Muscle of arm (tissue), 14 donors: ENCODE measurements at places on chromosomes 2 and 18.

DNA sequence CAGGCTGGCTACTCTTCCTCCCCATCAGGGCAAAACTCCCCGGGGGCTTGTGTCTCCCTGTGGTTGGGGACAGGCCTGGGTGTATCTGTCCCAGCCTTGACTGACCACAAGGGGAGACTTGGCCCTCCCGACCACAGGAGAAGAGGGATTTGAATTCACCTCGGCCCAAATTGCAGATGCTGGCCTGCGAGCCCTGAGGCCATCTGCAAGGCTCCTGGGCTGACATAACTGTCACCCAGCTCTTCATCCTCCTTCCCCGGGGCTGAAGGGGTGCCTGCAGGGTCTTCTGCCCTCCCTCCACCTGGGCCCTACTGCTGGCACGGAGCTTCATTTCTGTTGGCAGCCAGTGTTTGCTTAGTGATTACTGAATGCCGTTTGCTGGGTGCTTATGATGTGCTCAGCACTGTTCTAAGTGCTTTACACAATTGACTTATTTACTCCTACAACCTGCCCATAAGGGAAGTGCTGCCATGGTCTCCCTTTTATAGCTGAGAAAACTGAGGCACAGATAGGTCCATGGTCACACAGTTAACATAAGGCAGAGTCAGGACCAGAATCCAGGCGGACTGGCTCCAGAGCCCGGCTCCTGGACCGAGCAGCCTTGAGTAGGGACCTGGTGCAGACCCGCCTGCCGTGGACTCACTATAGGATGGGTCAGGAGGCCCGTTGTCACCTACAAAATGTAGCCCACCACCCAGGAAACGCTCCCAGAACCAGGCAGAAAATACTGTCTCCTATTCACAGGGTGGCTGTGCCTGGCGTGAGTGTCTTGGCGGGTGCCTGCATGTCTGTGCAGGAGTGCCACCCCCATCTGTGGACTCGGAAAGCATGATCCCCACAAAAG is 18.9 kb downstream of the STEAP3 start:
- DNase-seq: no peak

GRCh38 chr18:24055009-24055804 is 40.7 kb downstream of the TTC39C start:
- DNase-seq: no peak

- no peak for DNase-seq
Observed at GRCh38 chr2:211132573-211132972, 576.2 kb downstream of the CPS1 start.

DNA sequence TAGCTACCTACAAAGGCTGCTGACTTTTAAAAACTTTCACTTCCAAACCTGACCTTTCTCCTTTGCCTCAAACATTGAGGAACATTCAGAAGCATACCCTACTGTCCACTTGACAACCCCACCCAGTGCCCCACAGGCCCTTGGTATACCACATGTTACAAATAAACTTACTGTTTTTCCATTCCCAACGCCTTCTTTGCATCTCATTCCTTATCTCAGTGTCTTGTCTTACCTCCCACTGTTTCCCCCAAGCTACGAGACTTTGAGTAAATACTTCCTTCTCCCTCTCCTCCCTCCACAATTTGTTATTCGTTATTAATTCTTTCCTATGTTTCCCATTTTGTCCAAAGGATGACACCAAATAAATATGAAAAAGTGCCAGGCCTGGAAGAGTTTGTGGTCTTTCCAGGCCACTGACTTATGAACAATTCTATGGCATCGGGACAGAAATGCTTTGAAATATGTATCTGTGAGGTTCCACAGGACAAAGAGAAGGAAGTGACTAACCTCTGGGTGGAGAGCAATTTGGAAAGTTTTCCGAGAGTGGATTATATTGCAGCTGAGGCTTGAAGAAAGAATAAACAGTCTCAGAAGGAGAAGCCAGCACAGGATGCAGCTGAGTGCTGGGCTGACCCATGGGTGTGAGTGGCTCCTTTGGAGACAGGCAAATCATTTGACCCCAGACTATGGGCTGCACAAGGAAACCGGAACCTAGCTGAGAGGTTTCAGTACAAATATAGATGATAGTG is 409.0 kb downstream of the LPIN1 start:
- peak; percentile 58 for DNase-seq

DNA sequence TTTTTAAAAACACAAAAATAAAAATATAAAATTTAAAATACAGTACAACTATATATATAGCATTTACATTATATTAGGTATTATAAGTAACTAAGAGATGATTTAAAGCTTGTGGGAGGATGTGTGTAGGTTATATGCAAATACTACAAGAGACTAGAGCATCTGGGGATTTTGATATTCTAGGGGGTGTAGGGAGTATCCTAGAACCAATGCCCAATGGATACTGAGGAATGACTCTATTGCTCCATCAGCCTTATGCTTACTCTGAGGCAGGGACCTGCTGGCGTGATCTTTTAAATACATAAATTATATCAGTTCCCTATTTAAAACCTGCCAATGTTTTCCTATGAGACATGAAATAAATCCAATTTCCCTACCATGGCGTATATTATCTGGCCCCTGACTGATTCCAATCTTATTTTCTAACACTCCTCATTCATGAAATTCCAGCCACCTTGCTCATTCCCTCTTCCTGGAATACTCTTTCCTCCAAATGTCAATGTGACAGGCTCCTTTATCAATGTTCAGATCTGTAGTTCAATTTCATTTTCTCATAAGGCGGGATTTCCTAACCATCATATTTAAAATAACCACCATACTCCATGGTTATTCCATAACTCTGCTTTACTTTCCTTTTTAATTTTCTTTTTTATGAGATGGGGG is 22.2 kb downstream of the SP3 start:
- no peak for DNase-seq

DNA sequence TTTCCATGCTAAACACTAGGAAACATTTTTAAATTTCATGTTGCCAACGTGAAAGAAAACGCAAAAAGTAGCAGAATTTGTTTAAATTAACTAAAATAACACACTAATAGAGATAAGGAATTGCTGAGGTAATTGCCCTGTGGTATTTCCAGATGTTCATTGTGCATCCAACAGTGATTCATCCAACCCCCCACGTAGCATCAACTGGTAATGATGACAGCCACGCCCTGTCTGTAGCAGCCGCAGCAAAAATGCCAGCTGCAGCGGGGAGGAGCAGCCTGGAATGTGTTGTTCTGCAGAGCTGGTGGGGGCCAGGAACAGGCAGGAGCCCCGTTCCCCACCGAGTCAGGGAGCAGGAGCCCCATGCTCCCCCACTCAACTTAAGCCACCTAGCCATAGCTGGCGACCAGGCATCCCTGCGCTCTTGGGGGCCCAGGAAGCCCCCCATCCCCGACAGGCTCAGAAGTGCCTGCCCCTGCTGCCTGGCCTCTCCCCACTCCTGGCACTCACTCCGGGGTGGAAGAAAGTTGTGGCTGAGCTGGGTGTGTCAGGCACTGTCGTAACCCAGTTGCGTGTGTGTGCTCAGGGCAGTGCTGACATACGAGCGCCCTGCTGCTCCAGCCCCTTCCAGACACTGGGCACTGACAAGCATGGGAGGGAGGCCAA is 695.1 kb upstream of the ACVR2A start:
- no peak for DNase-seq

DNA sequence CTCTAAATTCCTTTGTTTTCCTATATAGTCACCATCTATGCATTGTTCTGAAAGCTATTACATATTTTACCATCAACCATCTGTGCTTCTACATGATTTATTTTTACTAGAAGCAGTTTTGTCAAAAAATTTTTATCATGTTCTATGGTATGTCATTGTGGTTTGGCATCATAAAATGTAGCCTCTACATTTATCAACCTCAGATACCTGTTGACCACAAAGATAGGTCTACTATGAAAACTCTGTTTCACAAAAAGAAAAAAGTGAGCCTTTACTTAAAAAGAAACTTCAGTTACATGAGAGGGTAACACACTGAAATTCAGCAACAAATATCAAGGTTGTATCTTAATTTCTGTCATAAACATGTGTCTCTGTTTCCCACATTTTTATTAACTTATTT is 3.7 kb downstream of the BCL2 start:
- no peak for DNase-seq
